Sigmoid colon (tissue), 7 donors: ENCODE measurements at places on chromosomes 4 and X.
A peak's percentile ranks its signal among the peaks of the same experiment; 100 is the strongest.

DNA sequence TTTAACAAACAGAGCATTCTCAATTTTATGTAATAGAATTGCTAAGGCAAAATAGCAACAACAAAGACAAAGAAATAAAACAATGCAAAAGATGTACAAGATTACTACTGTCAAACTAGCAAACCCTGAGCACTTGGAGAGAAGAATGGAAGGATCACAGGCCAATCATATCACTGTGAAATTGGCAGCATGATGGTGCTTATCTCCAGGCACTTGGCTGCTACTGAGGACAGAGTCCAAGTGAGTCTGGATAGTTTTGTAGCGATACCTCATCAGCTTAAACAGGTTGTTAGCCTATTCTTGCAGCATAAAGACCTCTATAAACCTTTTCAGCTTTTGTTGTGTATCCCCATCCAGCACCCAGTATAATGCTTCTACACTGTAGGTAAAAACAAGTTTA lies 117.7 kb downstream of the C4orf33 start:
- DNase-seq: no peak

GRCh38 chrX:32572644-32573043 lies 638.7 kb downstream of the DMD start:
- DNase-seq: no peak

DNA sequence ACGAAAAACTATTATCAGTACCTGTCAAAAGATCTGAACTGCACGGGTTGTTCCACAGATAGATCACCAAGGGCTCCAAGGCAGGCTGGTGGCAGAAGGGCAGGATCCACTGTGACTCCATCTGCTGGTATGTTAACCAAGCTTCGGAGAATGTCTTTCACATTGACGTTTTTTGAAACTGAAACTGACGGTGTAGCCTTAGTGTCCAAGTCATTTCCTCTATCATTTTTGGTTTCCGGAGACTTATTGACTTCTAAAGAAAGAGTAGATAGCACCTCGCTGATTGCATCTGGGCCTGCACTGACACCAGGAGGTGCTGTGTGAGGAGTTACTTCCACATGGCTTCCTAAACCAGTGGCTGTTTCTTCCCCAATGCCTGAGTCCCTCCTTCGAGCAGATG lies 186.9 kb downstream of the LRBA start:
- DNase-seq: no peak

DNA sequence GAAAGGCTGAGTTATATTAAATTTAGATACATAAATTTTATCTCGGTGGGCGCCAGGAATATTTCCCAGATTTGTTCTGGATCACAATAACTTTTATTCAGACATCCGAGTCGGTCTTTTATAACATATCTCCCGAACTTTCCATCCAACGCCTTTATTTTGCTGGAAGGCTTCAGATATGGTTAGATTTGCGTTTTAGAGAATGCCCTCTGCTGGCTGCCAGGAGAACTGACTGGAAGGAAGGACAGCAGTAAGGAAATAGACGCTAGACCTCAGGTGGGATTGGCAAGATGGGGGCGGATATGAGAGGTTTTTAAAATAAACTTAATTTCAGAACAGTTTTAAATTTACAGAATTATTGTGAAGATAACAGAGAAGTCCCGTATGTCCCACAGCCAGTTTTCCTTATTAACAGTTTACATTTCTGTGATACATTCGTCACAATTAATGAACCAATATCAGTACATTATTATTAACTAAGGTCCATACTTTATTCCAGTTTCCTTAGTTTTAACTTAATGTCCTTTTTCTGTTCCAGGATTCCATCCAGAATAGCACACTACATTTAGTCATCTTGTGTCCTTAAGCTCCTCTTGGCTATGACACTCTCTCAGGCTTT lies 4.6 kb upstream of the KANTR start:
- DNase-seq: peak; percentile 85

DNA sequence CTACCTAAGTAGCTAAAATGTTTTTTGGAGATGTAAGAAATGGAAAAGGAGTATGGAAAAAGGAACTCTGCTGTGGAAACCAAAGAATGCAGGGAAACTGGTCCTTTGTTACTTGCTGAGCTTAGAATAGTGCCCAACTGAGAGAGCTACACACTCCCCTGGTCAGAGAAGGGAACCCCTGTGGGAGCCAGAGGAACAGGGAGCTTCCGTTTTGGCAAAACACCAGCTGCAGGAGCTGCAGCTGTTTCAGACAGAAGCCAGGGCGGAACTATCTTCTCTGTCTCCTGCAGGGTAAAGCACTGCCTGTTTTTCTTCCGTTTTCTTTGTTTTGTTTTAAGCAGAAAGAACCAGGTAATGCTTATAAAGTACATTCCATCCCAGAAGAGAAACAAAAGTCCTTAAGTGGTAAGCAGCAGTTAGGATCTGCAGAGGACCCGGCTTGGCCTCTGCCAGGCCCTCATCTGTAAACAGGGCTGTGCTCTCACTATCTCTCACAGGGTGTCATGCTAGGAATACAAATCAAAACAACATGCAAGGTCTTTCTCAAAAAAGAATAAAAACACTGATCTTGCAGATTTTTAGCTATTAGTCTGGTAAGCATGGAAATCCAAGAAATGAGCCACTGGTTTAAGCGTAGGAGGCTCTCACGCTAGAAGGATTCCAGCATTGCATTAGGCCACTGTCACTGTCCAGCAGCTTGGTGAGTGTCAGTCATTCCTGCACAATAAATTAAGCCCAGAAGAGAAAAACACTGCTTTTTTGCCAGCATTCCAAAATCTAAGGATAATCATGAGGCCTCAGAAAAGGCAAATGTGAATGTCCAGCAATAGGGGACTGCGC lies 76.1 kb downstream of the CHST7 start:
- DNase-seq: peak; percentile 75

GRCh38 chr4:71195924-71196323 lies 142.9 kb upstream of the SLC4A4 start:
- peak; percentile 56 for DNase-seq

- DNase-seq: no peak
Measured at GRCh38 chr4:25977397-25978170, 63.6 kb downstream of the SMIM20 start.

DNA sequence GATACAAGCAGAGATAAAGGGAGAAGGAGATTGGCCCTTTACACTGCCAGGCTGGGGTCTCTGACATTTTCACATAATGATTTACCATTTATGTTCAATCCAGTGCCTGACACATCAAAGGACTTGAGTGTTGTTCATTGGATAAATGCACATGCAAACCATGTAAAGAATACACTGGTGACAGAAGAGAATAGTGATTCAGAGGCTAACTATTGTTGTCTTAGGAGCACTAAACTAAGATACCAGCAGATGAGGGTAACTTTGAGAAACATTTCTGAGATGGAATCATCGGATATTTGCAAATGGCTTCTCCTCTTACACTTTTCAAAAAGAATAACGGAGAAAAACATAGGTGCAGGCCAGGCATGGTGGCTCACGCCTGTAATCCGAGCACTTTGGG lies 67.3 kb upstream of the HHIP start:
- no peak for DNase-seq

DNA sequence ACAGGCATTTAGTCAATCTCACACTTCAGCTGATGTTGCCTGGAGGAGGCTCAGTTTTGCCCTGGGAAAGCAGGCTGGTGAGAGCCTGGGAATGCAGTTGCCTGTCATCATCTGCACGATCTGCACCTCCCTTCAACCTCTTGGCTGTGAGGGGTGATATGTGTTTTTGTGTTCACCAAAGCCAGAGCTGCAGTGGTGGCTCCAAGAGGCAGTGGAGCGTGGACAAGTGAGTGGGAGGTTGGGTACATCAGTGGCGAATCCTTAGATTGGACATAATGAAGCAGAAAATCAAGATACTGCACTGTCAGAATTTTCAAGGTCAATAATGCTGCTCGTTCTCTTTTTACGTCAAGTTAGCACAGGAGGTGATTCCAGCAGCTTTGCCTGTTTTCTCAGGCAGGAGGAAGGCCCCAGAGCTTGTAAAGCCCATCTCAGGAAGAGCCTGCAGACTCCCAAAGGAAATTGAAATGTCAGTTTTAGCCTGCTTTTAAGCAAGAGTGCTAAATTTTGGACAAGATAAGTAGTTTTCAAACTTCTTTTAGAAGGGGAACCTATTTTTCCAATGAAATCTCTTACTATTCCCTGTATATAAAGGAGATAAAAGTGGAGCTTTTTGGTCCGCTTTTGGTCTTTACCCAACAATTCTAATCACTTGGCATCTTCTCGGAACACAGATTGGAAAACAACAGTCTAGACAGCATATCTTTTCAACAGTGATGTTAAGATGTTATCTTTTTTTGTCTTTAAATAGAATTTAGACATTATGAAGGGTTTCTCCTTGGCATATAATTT lies 92.8 kb downstream of the FRAS1 start:
- no peak for DNase-seq

DNA sequence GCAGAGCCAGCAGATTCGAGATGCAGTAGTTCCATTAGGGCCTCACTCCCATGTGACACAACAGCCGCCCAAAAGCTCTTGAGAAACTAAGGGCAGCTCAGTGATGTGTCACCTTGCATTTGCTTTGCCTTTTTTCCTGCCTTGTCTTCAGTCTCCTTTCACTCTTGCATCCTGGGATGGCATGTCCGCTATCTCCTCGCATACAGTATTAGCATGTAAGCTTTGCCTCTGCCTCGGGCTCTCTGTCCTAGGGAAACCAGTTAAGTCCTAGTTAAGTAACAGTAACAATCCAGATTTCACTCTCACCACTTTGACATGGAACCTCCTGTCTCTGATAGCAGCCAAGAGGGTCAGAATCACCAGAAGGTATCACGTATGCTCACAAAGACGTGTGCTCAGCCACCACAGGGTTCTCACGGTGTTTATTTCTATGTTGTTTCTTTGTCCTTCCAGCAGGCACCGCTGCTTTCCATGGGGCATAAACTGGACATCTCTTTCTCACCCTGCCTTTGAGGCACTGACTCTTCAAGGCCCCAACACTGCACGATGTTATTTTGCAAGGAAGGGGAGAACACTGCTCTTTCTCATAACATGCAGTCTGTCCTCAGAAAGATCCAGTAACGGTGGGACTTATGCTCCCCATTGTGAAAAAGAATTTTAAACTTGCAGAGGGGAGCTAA lies 26.7 kb upstream of the SORBS2 start:
- DNase-seq: no peak

DNA sequence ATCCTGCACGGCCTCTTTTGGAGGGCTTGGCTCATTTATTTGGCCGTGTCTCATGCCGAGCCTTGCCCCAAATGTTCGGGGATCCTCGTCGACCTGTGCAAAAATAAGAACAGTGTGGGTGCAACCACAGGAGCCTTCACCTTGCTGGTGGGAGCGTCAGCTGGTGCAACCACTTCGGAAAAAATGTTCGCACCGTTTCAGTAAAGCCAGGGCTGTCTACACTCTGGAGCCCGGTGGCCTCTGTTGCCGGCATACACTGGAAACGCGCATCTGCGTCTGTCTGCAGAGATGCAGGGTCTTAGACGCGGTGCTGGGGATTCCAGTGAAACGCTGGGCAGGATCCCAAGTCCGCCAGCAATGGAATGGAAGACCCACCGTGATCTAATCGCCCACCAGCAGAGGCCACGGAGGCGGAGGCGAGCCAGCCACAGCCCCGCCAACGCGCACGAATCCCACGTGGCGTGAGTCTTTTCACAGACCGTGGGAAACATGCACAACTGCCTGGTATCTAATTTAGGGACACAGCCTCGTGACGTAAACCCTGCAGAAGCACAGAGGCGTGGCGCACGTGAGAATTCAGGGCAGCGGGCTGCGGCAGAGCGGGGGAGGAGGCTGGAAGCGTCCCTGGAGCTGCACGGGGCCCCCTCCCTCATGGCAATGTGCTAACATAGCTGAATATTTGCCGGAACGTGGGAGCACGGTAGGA lies 13.8 kb upstream of the MXD4 start:
- DNase-seq: peak; percentile 35

DNA sequence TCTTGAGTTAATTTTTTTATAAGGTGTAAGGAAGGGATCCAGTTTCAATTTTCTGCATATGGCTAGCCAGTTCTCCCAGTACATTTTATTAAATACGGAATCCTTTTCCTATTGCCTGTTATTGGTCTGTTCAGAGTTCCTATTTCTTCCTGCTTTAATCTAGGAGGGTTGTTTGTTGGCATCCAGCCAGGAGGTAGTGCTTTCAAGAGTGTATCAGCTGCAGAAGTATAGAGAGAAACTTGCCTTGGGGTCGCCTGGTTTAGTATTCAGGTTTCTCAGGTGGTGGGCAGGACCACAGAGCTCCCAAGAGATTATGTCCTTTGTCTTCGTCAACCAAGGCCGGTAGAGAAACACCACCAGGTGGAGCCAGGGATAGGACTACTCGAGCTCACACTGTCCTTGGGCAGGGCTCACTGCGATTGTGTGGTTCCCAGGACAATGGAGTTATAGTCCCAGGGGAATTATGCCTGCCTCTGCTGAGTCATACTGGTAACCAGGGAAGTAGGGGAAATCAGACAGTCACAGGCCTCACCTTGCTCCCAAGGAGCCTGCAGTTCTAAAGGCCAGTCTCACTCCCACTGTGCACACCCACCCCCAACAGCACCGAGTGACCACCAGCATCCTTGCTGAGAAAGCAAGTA lies 168.1 kb downstream of the VSIG4 start:
- no peak for DNase-seq

DNA sequence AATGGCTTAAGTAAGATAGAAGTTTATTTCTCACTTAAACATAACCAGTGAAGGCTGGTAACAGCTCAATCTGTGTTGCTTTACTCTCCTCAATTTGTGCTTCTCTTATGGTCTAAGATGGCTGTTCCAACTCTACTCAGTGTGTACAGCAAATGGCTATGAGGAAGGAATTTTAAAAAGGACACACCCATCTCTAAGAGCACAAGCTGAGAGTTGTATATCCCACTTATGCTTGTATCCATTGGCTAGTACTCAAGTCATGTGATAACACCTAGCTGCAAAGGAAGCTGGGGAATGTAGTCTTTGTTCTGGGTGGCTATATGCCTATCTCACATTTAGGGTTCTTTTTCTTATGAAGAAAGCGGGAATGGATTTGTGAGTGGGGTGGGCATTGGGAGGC lies 63.3 kb downstream of the GPAT3 start:
- DNase-seq: no peak

- no peak for DNase-seq
Measured at GRCh38 chr4:60962286-60962685, 237.8 kb upstream of the ADGRL3 start.

GRCh38 chrX:23766650-23767551 lies 16.1 kb upstream of the SAT1 start:
- DNase-seq: no peak

DNA sequence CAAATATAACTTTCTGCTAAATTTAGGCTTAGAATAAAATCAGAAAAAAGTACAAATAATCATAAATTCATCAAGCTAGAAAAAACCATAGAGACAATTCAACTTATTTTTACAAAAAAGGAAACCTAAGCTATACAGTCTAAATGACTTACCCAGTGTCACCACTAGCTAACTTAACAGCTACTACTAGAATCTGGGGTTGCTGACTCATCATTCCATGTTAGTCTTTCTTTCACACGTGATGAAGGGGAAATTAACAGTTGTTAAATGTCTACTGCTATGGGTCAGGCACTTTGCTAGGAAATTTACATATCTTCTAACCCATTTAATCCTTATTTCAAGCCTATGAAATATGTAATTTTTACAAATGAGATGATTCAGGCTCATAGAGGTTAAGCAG lies 349.3 kb upstream of the GALNT7 start:
- DNase-seq: no peak

GRCh38 chr4:96052827-96053226 lies 212.9 kb downstream of the PDHA2 start:
- no peak for DNase-seq

GRCh38 chr4:158176776-158177175 lies 4.0 kb upstream of the GASK1B start:
- no peak for DNase-seq
